Activated B cell treated with CpG ODN at 0.5 μM for 24 hours (primary cell): ENCODE measurements at places on chromosomes 4 and X.

GRCh38 chr4:1249731-1250526 is 999 bp upstream of the CTBP1 start:
- DNase-seq, result no peak

GRCh38 chrX:38305971-38306370 is 21.3 kb downstream of the RPGR start:
- no peak for DNase-seq

DNA sequence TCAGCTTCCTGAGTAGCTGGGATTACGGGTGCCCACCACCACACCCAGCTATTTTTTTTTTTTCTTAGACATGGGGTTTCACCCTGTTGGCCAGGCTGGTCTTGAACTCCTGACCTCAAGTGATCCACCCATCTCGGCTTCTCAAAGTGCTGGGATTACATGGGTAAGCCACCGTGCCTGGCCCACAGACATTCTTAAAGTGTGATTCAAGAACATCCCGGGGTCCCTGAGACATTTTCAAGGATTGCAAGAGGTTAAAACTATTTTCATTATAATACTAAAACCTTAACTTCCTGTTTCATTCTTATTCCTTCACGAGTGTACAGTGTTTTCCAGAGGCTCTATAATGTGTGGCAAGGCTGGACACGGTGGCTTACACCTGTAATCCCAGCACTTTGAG is 318.7 kb downstream of the CAMK2D start:
- DNase-seq, result no peak

GRCh38 chrX:9604111-9604907 is 139.5 kb downstream of the TBL1X start:
- no peak for DNase-seq

DNA sequence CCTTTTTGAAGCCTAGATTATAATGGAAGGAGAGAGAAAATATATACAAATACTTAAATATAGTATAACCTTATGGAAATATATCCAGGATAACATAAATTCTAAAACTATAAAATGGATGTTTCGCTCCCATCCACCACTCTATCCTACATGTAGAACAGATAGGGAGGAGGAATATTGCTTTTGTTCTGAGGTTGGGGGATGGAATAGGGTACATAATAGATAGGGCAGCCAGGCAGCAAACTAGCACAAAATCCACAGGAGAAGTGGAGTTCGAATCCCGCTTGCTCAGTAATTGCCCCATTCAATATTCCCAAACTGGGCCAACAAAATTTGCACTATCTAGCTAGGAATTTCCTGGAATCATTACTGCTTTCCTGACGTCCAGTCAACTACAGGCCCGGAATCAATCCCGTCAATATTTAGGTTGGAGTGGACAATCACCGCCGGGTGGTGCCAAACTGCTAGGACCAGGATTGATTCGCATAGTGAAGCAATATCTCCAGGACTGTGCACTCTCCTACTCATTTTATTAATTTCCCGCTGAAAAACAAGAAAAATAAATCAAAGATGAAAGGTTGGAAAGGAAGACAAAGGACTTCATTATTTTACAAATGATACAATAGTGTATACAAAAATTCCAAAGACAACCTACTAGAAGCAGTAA is 40.4 kb upstream of the PAPSS1 start:
- DNase-seq, result no peak

GRCh38 chrX:154096140-154097002 is 1.1 kb downstream of the MECP2 start:
- DNase-seq, result no peak

DNA sequence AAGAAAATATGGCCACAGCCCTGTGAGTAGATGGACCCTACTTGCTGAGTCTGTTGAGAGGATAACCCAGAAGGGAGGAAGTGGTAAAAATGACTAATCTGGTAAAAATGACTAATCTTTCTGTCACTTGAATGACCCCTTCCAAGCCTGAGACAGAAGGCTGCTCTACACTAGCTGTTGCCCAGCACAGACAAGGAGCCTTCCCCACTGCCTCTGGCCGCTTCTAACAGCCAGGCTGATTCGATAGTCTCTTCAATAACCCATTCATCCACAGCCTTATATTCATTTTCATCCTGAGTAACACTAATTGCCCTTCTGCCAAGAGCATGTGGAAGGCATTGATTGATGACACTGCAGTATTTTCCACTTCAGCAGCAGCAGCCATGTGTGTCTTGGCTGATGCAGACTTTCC is 18.4 kb downstream of the MAGEB17 start:
- DNase-seq, result no peak

GRCh38 chrX:30781711-30782444 is 107.2 kb downstream of the TAB3 start:
- no peak for DNase-seq
